ENCODE measurements at places on chromosomes 5 and 9. TPM values are rescaled to one million over a fixed set of nuclear protein-coding genes. Genes with fewer than 3 reads are reported as not detected.

NUTM2F gene
- total RNA-seq = not detected

C6 gene
- not detected for total RNA-seq

PMPCA gene
- total RNA-seq = 96.7 TPM

PLAC8L1 gene
- total RNA-seq = 0.26 TPM

PFN3 gene
- total RNA-seq = not detected

GARIN3 gene
- total RNA-seq = not detected

PRLR gene
- total RNA-seq = 0.09 TPM

DMRT3 gene
- total RNA-seq = not detected

SPATA31E1 gene
- total RNA-seq = 0.03 TPM

SLC22A4 gene
- 4.0 TPM for total RNA-seq

PCDHB9 gene
- 0.08 TPM for total RNA-seq

All from A549 treated with CORT108297 at 1 μM for 4 hours (cell line).